IMR-90 (cell line): ENCODE measurements at places on chromosomes 1 and 21.

GRCh38 chr1:17452686-17453085 lies 13.2 kb upstream of the RCC2 start:
- no peak for DNase-seq

DNA sequence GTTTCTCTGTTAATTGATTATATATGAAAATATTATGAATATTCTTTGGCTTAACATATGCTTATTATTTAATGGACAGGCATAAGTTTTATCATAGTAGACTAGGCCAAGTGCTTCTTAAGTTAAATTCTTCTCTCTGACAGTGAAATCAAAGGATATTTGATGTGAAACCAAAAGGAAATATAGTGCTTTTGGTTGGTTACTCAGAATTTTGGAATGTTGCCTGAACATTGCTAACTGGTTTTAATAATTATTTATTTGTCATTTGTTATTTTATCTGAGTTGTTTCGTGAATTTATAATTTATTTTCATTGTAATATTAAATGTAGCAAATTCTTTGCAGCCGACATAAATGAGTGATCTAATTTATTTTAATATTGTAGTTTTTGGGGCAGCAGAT lies 18.3 kb downstream of the HOOK1 start:
- no peak for DNase-seq

GRCh38 chr21:15098908-15099307 lies 34.1 kb upstream of the NRIP1 start:
- DNase-seq, result no peak

GRCh38 chr1:29523576-29523975 lies 287.3 kb downstream of the PTPRU start:
- DNase-seq, result no peak

DNA sequence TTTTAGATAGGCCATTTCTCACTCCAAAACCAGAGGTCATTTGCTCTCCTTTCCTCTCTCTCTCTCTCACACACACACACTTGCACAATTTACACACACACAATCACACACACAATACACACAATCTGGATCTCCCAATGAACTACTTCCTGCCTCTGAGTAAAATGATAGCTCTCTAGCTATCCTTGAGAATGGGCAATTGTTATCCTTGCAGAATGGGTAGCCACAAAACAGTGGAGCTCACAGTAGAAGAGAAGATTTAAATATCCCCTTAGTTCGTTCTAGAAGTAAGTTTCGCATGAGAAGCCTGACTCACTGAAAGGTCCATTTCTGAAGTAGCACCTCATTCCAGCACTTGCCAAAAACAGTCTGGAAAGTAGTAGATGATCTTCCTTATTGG lies 17.6 kb downstream of the PALMD start:
- no peak for DNase-seq

GRCh38 chr1:200049810-200050209 lies 22.3 kb downstream of the NR5A2 start:
- no peak for DNase-seq

DNA sequence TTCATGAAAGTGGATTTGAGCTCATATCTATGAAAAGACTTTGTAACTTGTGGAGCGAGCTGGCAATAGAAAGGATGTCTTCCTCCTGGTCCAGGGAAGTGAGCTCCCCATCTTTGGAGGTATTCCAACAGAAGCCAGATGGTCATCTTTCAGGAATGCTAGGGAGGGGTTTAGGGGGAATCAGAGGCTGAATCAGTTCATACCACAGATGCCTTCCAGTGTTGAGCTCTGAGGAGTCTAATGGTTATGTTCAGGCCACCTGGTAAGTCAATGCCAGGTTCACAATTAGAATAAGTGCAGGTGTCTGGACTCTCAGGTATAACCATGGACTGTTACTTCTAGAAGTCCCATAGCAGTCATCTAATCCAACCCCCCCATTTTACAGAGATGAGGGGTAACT lies 119.1 kb downstream of the ACTL8 start:
- peak; percentile 94 for DNase-seq
